DMS153 (cell line): ENCODE measurements at places on chromosomes 11 and 22.

DNA sequence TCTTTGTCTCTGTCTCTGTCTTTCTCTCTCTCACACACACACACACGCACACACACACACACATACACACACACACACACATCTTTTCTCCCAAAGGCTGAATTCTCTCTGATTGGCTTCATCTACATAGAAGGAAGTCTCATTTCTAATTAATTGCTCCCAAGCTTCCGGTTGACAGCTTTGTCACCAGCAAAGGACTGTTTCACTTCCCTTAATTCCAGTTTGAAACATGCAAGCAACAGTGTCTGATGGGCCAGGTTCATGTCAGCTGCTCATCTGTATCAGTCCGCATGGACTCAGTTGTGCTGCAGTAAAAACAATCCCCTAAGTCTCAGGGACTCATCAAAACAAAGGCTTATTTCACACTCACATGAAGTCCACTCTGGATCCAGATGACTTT is 16.2 kb upstream of the PVALB start:
- no peak for DNase-seq

DNA sequence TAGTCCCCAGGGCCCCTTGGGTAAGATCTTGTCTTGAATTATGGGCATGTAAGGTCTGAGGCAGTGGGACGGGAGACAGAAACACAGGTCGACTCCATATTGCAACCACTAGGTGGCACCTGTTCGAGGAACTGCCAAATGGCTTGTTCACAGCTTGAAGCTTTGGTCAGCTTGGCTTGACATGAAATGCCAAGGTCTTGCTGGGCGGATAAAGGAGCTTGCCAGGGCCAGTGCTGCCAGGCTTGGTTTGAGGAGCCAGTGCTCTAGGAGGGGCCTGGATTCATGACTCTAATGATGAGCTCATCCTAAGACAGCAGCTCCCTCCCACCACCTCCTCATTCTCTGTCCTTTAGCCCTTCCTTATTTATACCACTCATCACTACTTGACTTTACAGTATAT is 11.9 kb upstream of the NRIP3 start:
- peak; percentile 65 for DNase-seq

- no peak for DNase-seq
Measured at GRCh38 chr11:57390535-57390934, at the start of gene PRG2. Gene PRG2 (minus strand): TSS chr11:57390650. CDS start chr11:57389944, 706 bp downstream.

GRCh38 chr11:116865696-116866095 is 28.3 kb upstream of the APOA1 start:
- no peak for DNase-seq

DNA sequence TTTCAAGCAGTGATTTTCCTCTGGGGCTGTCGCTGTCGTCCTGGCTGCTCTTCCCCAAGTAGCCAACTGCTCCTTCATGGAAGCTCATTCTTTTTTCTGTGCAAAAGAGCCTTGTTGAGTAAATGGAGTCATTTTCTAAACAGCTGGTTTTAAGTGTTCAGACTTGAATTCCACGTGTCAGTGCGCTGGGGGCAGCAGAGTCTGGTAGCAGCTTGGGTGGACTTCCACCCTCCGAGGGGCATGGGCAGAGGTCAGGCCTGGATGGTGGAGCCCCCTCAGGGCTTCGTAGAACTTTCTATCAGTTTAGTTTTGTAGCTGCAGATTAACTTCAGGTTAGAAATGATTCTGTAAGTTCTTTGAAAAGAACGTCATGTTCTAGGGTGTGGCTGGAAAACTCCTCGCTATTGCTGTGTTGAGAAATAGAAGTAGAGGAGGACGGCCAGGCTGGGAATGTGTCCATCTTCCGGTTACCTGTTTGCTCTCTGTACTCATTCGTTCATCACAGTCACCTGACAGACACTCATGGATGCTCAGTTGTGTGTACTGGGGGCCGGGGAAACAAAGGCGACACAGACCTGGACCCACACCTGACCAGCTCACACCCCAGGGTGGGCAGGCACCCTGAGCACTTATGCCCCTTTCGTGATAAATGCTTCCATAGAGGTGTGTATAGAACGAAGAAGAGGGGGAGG is 270.7 kb downstream of the TBC1D22A start:
- DNase-seq: no peak

DNA sequence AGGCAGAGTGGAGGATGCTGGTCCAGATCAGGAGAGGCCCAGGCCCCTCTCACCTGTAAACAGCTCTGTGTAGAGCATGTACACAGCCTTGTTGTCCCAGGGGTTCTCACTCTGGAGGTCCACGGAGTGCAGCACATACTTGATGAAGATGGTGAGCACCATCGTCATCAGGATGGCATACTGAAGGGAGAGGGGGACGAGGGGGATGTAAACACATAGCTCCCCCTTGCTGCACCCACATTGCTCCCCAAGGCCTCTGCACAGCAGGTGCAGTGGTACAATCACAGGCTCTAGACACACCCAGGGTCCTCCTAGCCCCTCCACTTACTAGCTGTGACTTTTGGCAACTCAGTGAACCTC is 2.9 kb downstream of the SYVN1 start:
- DNase-seq: no peak
